ENCODE measurements at places on chromosomes 3 and 15.

- DNase-seq, result no peak
Measured at GRCh38 chr3:127888564-127889107, 26.4 kb upstream of the KBTBD12 start.

DNA sequence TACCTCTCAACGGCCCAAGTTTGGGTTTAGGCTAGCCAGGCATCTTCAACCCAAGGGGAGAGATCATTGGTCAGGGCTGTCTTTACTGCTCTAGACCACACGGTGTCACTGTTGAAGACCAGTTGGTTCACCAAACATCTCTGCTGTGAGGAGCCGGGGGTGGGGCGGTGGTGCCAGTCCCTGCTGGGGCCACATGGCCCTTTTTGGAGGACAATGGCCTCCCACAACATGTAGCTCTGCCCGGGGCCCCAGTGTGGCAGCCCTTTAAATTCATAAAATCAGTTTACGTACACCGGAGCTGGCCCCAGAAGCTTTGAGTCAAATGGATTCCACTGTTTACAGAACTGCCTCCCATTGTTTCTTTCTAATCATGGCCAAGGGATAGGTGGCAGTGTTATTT lies 19.1 kb upstream of the TM4SF18 start:
- DNase-seq, result no peak

- no peak for DNase-seq
Measured at GRCh38 chr3:60216462-60217075, 1034.7 kb downstream of the FHIT start.

DNA sequence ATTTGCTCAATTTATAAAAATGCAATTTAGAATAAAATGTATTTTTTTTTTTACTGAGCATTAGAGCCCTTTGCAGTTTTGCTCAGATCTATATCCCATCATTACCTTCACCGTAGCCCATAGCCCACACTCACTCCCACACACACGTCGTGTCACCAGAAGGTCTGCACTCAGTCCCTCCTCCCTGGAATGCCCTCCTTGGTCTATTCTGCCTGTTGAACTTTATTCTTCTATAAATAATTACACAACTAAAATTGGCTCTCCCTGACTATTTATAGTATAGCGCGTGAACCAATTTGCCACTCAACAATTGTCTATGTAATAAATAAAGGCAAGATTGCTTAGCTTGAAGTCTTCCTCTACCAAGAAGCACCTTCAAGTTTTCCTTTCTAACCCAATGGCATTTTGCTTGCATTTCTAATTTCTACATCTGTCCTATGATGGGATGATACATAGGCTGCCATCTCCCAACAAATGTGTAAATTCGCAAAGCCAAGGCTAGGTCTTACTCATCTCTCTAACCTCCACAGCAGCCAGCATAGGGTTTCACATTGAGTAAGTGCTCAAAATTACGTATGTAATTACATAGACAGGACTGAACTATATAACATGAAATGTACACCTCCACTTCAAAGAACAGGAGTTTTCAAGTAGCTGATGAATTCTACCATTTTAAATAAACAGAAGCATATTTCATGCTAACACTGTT lies 172.0 kb upstream of the HES1 start:
- DNase-seq, result no peak

GRCh38 chr3:109265295-109265694 lies 51.0 kb downstream of the DPPA2 start:
- DNase-seq, result peak; percentile 11

DNA sequence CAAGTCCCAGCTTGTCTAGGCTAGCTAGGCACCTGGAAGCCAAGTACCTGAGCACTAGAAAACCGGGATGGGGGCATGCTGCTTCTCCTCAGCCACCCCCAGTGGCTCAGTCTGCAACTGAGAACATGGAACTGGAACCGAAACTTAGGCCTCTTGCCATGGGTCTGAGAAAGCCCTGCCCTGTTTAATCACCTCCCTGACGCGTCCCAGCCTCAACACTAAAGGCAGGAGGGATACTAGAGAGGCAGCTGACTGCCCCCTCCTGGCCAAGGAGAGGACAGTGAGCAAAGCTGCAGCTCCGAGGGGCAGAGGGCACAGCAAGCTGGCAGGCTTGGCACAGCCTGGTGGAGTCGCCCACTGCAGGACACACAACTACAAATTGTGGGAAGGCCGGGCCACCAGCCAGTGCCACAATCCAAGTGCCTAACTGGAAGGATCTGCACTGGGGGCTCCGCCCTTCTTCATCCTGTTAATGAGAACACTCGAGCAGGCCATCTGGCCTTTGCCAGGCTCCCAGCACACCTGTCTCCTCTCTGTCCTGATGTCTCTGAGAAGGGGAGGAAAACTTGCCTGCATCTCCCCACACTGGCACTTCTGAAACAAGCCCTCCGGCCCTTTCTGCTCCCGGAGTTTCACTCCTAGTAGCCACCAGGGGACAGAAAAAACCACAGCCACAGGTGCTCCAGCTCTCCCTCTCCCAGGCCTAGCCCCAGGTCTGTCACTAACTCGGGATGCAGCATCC lies 53.7 kb downstream of the BDH1 start:
- DNase-seq, result no peak

All from fibroblast of skin of left quadriceps (primary cell).